Fibroblast of upper back skin (primary cell): ENCODE measurements at places on chromosomes 2 and 18.
A peak's percentile ranks its signal among the peaks of the same experiment; 100 is the strongest.

DNA sequence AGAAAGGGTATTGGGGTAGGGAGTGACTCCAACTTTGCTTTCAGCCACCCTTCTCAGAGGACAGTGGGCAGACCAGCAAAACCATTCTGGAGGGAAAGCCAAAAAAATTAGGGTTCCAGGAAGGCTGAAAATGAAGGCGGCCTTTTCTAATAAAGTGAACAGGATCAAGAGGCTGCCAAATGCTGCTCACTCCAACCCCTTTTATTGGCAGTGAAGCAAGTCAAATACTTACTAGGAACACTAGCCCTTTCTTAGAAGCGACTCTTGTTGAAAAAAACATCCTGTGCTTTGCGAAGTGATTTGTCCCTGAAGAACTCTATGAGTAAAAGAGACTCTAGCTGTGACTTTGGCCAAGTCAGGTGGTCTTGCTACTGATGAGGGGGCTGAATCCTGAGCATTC is 83.6 kb upstream of the CYP1B1 start:
- DNase-seq = no peak

DNA sequence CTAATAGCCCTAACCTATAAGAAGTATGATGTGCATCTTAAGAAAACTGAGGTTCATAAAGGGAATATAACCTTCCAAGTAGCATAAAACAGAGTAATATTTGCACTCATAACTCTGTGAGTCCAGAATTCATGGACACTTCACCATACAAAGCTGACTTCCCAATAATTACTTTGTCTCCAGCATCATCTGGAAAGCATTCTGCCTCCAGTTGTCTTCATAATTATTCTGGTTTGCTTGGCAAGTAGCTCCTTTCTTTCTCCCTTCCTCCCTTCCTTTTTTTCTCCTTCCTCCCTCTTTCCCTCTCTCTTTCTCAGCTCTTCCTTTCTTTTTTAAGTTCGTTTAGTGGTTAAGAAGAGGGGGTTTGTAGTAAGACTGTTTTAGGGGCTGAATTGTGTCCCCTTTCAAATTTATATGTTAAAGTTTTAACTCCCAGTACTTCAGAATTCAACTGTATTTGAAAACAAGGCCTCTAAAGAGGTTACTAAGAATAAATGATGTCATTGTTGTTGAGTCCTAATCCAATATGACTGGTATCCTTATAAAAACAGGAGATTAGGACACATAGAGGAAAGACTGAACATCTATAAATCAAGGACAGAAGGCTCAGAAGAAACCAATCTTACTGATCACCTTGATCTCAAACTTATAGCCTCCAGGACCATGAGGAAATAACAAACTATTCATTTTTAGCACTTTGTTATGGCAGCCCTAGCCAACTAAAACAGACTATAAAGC is 28.9 kb downstream of the TFPI start:
- no peak for DNase-seq

DNA sequence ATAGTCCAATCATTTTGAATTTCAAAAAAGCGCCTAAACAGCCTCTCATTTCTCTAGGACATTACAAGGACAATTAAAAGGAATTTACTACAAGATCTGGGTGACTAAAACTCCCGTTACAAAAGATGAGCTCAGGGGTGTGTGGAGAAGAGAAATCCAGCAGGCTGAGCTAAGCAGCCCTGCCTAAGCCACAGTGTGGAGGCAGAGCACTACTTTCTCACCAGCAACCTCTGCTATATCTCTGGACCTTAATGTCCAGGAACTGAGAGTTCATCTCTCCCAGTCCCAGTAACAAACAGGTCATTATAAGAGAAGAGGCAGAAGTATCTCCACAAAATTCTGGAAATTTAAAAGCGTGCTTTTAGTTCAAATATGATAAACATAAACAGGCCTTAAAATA is 18.9 kb upstream of the ANKRD62 start:
- peak; percentile 17 for DNase-seq

DNA sequence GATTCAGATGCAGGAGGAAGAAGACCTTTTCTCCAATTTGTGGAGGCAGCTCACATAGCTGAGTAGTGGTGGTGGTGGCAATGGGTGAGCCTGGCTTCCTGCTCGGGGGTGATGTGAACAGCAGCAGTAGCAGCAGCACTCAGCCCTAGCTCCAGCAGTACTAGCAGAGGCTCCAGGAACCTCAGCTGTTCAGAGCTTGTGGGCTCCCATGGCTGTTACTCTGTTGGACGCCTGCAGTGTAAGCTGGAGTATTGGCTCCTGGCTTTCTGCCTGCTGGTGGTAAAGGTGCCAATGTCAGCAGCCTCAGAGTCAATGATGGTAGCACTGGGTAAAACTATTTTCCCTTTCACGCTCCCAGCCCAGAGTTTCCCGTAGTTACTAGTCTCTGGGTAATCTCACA is 3.1 kb upstream of the SEH1L start:
- peak; percentile 14 for DNase-seq

DNA sequence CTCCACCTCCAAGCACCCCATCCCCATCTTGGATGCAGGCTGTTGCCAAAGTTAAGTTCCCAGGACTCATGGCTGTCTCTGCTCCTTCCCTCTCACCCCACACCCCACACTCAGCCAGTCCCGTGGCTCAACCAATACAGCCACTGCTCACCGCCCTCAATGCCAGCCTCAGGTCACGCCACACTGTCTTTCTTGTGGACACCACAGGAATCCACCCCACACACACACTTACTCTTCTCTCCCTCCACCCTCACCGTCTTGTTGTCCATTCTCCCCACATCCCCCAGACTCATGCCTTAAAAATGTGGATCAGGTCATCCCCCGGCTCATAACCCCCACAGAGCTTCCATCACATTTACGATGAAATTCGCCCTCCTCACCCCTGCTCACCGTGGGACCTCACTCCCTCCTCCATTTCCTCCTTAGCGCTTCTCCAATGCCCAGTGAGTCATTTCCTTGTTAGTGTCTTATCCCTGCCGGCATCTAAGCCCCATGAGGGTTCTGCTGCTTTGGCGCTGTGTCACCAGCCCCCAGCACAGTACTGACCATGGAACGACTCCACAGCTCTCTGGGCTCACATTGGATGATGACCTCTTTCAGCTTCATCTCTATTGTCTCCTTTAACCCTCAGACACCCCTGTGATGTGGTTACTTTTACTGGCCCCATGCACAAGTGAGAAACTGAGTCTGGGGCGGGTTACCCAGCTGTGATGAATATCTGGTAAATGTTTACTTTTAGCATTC is 13.8 kb downstream of the MLPH start:
- DNase-seq = peak; percentile 99

- no peak for DNase-seq
These were observed 248.3 kb upstream of the KYNU start for GRCh38 chr2:142629193-142629592.

- no peak for DNase-seq
These were observed 18.3 kb upstream of the CXCR4 start for GRCh38 chr2:136135921-136136906.

DNA sequence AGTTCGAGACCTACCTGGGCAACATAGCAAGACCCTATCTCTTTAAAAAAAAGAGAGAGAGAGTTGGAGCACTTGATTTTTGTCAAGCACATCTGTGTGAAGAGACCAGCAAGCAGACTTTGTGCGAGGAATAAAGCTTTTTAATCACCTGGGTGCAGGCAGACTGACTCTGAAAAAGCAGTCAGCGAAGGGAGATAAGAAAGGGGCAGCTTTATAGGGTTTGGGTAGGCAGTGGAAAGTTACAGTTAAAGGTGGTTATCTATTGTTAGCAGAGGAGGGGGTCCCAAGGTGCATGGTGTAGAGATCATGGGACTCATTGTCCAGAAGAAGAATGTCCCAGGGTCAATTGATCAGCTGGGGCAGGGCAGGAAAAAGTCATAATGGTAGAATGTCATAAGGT is 34.4 kb downstream of the NCL start:
- DNase-seq = no peak
